ENCODE measurements at places on chromosomes 2 and 18.

DNA sequence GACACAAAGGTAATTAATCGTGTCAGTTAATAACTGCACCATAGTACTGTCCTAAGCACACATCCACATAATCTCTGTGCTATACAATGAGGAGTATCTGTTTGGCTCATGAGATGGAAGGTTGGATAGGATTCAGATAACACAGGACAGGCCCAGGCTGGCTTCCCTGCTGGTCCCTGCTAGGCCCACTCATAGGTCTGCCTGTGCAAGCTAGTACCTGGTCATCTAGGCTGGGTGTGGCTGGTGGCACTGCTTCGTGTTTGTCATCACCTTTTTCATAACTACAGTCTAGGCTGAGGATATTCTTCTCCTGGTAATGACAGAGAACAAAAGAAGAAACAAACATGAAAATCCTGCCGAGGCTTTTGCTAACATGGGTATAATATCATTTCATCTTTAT lies 392.8 kb downstream of the TRIB2 start:
- DNase-seq, result no peak

- DNase-seq, result peak; percentile 74
Measured at GRCh38 chr18:48459016-48459415, 49.8 kb upstream of the ZBTB7C start.

DNA sequence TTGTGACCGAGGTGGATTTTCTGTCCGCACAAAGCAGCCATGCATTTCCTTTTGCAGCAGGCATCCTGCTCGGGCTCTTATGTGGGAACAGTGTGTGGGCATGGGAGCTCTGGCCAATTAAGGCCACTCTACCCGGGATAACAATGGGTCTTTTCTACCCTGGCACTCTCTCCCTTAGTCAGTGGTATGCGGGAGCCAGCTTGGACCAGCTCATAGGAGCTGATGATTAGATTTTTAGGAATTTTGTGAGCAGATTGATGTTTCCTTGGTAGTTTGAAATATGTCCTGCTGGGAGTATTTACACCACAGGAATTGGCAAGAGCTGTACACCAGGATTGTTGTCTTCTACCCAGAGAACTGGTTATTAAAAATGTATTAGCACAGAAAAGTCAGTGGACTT lies 89.3 kb downstream of the SPP2 start:
- DNase-seq, result no peak

- no peak for DNase-seq
Measured at GRCh38 chr2:219782737-219783348, 155.4 kb downstream of the SLC4A3 start.

DNA sequence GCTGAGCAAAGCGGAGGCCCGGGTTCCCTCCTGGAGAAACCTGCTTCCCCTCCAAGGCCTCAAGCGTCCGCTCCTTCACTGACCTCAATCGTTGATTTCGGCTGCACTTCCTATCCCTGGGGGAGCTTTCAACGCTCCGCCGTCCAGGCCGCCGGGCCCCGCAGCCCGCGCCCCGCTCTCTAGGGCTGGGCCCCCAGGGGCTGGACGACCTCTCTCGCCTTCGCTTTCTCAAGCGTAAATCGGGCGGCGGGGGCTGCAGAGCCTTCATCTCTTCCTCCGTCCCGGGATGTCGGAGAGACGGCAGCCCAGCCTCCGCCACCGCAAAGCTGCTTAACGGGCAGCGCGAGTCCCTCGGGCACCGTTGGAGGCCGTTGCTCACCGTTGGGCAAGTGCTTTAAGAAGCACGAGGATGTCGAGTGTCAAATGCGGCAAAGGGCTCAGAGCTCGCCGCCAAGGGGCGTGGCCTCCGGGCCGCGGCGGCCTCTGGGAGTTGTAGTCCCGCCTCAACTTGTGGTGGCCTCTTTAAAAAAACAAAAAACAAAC lies 8.5 kb downstream of the HES6 start:
- peak; percentile 91 for DNase-seq

DNA sequence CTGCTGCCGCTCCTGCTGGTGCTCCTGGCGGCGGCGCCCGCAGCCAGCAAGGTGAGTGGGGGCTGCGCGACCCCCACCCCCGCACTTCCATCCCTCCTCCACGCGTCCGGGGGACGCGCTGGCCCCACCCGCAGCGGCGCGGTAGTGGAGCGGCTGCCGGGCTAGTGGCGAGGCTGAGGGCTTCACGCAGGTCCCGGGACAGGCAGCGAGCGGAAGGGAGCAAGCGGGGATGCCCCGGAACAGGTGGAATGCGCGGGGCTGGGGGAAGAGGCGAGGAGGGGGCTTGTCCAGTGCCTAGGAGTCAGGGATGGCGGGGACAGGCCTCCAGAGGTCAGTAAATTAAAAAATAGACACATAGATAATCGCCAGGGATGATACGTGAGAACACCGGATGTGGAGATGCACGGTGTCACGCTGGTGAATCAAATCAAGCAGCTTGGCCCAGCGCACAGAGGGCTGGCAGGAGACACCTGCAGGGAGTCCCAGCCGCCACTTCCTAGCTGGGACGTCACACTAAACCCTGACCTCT lies 403 bp downstream of the COL4A3 start:
- DNase-seq, result no peak

- DNase-seq, result no peak
Measured at GRCh38 chr2:54164106-54164505, 48.7 kb downstream of the ACYP2 start.

DNA sequence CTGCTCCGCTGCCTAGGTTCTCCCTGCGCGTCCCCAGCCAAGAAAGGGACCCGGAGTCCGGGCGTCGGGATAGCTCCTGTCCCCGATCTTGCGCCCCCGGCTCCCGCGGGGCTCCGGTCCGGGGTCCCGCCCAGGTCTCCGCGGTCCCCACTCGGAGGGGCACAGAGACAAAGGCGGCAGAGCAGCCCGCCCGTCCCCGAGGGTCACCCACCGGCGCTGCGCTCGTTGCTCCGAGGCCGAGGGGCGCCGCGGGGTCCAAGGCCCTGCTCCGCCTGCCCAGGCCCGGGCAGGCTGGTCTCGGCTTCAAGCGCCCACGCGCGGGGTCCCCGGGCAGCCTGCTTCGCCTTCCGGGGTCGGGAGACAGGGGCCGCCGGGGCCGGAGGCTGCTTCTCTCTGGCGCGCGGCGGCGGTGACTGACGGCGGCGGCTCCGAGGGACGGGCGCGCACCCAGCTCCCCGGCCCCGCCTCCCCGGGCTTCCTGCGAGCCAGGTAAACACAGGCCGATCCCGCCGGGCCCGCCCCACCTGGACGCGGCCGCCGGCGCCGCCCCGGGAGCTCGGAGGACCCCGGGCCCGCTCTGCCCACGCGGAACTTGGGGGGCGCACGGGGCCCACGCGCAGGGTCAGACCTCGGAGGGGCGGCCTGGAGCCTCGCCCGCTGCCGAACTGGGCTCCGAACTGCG lies at the start of gene MBP:
MBP (minus strand) TSS at position 415 of the 682 bp plus-strand sequence. CDS start 27,522 bp downstream, outside the sequence.
- peak; percentile 84 for DNase-seq

DNA sequence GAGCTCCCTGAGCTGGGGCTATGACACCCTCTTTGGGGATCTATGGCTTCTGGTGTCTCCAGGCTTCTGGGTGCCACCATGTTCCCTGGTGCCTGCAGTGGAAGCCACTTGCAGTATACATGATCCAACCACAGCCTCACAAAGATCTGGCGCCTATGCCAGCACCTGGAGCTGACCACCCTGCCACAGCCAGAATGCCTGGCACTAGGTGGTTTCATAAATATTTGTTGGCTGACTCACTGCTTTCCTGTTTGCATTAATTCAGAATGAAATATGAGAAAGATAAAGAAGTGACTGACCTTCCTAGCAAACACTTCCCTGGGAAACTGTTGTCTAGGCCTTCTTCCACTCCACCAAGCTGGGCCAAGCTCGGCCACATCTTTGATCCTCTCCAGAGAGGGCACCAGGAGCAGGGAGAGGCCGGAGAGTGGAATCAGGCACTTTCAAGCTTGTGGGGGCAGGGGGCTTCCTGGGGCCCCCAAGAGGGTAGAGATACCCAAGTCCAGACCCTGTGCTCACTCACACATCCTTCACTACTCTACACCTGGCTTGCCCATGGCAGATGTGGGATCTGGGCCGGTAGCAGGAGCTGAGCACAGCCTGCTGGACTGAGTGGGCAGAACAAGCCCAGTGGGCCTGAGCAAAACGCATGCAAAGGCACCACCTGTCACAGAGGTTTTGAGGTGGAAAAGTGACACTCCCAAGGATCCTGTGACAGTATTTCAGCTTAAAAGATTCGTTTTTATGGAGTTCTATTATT lies 565.7 kb downstream of the SLC4A3 start:
- no peak for DNase-seq

DNA sequence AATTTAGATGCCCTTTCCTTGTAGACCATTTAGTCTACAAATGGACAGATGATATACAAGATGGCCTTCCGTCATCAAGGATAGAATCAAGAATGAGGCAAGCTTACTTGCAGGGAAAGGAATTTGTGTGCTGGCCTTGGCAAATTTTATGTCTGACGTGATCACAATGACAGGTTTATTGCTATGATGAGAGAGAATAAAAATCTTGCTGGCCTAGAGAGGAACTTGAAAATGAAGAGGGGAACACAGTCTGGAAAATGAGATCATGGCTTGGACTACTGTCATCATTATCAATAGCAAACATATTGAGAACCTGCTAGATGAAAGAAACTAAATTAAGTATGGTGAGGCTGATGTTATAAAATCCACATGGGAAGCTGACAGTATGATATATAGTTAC lies 66.0 kb downstream of the CSRNP3 start:
- no peak for DNase-seq

DNA sequence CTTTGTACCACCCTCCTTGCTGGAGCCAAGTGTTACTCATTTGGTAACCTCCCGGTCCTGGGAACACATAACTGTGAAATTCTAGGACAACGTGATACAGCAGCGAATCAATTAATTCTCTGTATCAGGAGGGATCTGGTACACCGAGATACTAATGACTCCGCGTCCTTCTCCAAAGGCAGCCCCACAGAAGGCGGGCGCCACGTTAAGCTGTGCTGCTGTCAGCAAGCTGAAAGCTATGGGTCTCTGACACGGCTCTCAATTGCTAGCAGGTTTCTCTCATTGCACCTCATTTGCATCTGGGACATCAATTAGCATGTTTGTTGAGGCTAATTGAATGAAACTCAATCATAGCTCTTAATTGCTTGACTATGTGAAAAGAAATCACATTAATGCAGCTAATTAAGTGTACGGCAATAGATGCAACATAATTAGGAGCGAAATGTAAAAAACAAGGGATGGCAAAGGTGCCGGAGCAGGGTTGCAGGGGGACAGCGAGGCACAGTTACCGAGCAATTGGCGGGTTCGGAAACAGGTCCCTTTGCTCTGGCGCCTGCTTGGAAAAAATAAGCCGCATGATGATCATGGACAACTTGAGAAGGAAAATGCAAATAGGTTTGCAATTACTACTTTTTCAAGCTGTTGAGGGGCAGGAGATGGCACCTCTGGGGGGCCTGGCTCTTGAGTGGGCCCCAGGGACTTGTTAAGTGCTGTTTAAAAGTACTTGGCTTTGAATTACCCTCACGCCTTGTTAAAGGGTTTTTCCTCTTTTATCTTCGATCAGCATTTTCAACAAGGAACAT lies 264.2 kb downstream of the GBX2 start:
- no peak for DNase-seq

- no peak for DNase-seq
Measured at GRCh38 chr18:43680096-43680495, 402.8 kb upstream of the SYT4 start.

- no peak for DNase-seq
Measured at GRCh38 chr2:126901459-126901858, 2.8 kb downstream of the TEX51 start.

- no peak for DNase-seq
Measured at GRCh38 chr2:81598453-81598852, 1293.9 kb upstream of the LRRTM1 start.

- DNase-seq, result peak; percentile 83
Measured at GRCh38 chr2:28356095-28356911, 36.4 kb upstream of the FOSL2 start.

DNA sequence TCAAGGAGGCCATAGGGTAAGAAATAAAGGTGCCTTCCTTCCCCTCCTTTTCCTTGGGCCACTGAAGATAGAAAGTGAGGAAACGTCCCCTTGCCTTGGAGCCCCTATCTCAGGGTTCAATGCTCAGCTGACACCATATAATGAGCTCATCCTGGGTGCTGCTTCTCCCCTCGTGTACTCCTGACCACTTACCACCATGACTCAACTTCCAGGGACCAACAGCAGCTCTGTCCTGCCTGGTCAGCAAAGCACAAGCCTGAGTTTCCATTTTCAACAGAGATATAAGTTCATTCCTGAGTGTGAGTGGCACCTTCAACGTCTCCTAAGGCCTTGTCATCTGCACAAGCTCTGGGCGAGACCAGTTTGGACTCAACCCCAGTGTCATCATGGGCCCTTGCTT lies 151.2 kb downstream of the CAPN13 start:
- DNase-seq, result peak; percentile 5
